Astrocyte of the hippocampus (primary cell): ENCODE measurements at places on chromosomes 12 and 14.

- DNase-seq, result no peak
Measured at GRCh38 chr14:103697206-103697602, 18.0 kb downstream of the XRCC3 start.

GRCh38 chr14:101980700-101981099 lies 16.3 kb downstream of the DYNC1H1 start:
- DNase-seq, result peak; percentile 98

DNA sequence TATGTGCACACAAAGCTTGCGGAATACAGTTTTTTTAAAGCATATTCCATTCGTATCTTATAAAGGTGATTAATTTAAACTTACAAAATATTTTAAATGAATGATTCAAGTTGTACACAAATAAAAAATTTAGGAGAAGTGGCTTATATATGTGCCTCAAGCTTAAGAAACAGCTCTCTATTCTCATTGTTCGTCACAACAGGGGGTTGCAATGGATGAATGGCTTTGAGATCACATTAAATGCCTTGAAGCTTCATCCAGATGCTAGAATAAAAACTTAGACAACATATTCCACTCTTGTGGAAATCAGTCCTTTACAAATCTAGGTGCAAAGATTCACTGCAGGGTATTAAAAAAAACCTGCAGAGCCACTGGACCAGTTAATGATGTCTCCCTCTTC lies 303.9 kb upstream of the LRFN5 start:
- DNase-seq, result no peak

- no peak for DNase-seq
Measured at GRCh38 chr14:75864352-75864751, 117.4 kb downstream of the TGFB3 start.

DNA sequence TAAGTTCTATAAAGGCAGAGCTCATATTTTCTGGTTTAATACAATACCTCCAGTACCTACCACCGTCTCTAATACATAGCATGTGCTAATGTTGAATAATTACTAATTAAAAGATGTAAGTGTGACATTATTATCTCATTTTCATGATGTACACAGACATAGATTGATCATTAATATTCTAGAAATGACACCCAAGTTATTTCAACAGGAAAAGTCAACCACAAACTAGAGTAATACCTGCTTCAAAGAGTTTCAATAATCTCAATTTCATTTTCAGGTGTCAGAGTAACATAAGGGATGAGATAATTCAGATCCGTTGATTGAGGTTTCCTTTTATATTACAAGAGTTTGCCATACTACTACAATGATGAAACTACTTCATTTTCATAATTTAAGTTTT lies 388.9 kb downstream of the SOX5 start:
- no peak for DNase-seq

DNA sequence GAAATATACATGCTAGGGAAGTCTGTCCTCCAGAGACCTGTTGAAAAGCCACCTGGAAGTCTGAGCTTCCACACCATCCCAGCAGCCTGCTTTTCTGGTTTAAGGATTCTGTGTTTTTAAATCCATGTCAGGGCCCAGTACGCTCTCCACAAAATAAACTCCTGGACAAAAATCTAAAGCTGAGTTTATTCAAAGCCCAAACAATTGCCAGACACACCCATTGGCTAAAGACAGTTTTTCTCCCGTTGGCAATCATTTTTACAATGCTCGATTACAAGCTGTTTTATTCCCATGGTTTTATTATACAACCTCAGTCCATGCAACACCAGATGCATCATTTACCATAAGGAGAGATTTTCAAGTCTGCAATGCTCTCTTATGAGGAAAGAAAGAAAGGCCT lies 94.5 kb downstream of the MYRFL start:
- DNase-seq, result no peak

DNA sequence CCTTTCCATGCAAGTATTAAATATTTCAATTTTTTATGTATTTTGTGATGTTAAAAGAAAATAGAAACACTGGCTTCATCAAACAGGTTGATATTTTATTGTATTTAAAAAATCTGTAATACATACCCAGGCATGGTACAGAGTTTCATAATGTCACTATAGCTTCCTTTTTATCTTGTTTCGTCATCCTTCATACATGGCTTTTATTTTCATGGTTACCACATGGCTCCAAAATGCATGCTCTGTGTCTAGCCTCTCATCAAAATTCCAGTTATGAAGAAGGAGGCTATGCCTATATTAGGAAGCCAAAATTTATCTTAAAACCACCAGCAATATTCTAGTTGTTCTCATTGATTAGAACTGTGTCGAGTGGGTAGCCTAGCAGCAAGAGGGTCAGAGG lies 464.8 kb downstream of the BTG1 start:
- DNase-seq, result no peak

DNA sequence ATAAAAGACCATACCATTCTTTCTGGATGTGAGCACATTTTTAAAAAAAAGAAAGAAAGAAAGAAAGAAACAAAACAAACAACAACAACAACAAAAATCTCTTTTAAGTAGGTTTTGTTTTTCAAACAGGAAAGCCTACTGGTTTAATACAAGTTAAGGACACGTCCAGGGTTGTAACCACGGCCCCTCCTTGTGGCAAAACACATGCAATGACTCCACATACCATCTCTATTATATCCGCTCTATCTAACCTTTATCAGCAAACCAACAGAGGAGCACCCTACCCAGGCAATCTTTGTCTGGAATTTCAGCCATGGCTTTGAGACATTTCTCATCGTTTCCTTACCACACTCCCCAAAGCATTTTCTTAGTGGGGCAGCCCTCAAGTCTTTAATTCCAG lies 360.5 kb upstream of the TMPO start:
- peak; percentile 85 for DNase-seq

DNA sequence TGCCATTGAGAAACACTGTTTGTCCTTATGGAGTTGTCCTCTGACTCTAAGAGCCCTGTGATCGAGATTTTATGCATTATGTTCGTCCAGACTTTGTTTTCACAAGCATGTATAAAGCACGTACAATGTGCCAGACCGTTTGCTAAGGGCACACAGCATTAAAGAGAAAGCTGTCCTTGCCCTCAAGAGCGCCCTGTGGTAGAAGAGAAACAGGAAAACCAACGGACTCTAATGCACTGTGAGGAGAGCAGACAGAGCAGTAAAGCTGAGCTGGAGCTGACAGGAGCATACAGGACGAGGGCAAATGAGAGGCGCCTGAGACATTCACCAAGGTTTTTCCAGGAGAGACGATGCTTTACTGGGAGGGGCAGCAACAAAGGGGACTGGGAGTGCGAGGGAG lies 66.2 kb upstream of the OVCH1 start:
- DNase-seq, result no peak

GRCh38 chr14:91893007-91893406 lies 25.7 kb upstream of the TC2N start:
- peak; percentile 38 for DNase-seq

DNA sequence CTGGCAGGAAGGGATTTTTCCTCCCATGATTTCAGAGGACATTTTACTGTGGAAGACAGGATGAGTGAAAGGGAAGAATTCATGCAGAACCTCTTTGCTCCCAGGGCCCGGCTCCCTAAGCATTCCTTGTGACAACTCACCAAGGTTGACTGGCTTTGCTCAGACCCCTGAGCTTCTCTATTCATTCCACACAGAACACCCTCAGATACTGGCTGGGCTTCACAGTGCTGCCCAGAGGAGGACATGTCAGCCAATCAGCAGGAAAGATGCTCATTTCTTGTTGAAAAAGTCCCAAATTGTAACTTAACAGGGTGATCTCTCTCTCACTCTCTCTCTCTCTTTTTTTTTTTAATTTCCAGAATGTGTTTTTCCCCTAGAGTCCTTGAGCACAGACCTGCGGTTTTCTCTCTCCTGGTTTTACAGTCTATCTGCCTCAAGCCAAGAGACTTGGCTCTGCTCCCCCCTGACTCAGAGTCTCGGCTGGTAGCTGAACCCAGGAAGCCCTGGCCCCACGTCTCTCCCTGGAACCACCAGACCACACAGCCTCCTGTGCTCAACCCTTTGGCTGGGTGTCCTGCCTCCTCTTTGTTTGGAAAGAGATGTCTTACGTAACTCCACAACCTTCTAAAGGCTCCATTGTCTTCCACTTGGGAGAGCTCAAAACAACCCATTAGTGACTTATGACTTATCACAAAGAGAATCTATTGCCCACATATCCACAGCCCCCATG lies 43.9 kb downstream of the SSPN start:
- DNase-seq, result peak; percentile 99

DNA sequence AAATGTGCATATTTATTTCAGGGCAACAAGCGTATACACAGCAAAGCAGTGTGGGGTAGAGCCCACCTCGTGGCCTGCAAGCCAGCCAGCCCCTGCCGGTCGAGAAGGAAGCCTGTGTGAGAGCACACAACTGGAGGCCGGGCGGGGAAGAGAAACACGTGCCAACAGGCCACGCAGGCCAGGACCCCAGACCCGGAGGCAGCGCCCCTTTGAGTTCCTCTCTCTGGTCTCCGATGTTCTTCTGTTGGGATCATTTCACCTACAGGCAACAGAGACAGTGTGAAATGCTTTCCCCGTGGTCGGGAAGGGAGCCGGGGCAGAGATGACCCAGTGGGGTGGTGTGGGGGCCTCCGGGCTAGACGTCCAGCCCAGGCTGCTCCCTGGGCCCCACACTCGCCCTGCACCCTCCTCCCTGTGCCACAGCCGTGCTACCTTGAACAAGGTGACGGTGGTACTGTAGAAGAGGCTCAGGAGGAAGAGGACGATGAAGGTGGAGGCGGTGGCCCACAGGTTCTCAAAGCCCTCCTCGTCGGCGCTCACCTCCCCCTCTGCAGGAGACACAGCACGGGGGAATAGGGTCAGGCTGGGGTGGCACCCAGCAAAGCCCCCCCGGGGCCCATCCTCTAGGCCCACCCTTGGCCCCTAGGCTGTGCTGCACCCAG lies 325.5 kb downstream of the TMEM121 start:
- DNase-seq, result no peak

DNA sequence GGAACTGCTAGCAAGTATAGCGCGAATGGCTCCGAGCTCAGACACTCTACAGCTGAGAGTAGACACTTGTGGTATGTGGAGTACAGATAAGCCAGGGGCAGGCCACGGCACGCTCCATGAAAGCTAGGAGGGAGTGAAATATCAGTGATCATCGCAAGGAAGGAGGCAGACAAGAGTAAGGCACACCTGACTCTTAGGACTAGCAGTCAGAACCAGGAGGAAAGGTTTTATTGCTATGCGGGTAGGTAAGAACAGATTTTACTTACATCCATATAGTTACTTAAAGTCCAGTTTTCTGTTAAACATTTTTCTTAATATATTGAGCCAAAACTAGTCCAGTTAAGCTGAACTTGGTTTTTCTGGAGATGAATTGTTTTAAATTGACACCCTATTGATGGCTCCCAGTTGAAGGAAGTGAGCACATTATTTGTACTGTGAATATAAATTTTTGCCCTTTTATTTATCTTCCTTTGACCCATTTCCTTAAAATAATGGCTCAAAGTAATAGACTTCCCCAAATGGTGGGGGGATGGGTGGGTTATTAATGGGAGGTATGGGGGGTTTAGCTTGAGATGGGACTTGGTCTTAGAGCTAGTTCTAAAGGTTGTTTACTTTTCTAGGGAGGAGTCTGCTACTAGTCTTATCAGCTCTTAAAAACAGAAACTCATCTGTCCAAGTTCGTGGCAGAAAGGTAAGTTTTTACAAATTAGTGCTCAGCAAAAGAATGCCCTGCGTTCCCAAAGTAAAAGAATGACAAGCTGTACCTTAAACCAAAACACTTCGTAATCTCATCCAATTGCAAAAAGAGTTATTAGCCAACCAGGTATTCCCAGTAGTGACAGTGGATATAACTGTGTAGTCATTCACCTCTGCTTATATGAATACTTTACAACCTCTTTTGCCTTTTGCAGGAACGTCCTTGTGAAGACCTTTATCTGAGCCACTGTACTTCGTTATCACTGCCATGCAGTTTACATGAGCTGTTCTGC lies 5.8 kb downstream of the HNRNPA1 start:
- DNase-seq, result no peak

- DNase-seq, result peak; percentile 26
Measured at GRCh38 chr12:102950107-102950949, 7.1 kb upstream of the ASCL1 start.

DNA sequence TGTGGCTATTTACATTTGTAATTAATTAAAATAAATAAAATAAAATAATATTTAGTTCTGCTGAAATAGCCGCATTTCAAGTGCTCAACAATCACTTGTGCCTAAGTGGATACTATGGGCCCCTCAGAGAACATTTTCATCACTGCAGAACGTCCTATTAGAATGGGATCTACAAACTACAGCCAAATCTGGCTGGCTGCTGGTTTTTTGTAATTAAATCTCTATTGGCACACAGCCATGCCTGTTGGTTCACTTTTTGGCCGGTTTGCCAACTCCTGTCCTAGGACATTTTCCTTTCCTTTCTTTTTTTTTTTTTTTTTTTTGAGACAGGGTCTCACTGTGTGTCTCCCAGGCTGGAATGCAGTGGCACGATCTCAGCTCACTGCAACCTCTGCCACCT lies 9.8 kb downstream of the CCDC63 start:
- no peak for DNase-seq

DNA sequence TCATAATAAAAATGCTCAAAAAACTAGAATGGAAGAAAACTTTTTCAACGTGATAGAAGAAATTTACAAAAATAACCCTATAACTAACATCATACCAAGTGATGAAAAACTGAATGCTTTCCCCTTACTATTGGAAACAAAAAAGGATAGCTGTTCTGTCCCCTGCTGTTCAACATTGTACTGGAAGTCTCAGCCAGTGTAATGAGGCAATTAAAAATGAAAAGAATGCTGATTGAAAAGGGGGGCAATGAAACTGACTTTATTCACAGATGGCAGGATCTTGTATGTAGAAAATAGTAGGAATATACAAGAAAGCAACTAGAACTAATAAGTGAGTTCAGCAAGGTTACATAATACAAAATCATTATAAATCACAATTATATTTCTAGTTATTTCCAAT lies 337.9 kb upstream of the KITLG start:
- DNase-seq, result no peak

GRCh38 chr12:45577844-45578399 lies 151.6 kb upstream of the ARID2 start:
- peak; percentile 16 for DNase-seq

DNA sequence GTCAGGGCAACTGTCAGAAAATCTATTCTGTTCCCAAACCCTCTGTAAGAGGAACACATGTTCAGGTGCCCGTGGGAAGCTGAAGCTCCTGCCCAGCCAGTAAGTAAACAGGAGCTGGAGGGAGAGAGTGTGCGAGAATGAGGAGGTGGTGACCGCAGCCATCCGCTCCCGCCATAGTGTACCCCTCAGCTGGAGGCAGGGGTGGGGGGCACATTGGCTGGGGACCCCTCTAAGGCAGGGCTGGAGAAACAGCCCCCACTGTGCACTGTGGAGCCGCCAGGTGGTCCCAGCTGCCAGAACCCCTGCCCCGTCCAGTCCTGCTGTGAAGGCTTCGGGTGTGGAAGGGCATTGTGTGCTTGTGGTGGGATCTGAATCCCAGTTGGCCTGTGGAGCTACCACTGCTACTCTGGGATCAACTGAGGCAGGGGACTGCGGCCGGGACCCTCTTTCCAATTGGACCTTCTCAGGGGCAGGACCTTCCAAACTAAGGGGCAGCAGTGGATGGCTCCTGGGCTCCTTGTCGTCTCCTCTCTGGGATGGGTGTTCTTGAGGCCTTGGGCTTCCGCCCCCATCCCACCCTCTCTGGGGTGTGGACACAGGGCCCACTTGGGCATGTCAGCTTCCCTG lies 59.6 kb downstream of the TSPAN9 start:
- no peak for DNase-seq
